ENCODE measurements at places on chromosomes 5 and 9.
A peak's percentile ranks its signal among the peaks of the same experiment; 100 is the strongest.

DNA sequence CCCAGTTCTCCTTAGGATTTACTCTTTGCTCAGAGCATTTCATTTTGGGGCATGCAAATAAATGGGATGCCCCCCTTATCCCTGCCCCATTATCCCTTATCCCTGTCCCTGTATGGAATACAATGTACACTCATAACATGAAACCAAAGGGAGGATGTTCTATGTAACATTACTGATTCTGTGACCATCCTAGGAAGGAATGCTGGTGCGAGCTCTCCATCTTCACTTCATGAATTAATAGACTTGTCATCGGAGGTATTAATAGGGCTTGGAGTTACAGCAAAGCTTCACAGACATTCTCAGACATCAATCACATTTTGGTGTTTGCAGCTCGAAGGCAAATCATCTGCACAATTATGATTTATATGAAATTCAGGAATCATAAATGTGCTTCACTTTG lies 20.4 kb upstream of the PIK3R1 start:
- no peak for ATAC-seq

DNA sequence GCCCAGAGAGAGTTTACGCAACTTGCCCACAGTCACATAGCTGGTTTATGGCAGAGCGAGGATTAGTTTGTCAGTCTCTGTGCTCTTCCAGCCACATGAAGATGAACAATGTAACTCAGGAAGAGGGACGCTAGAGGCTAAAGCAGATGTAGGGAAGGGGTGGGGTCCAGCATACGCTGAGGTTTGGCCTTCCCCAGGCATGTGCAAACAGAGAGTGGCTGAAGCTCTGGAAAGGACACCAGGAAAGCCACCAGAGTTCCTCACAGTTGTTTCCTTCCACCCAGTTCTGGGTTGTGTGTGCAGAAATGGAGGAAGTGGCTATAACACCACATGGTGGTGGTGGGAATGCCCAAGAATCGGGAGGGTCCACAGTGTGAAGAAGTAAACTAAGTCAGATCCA lies 60.0 kb downstream of the SNX18 start:
- ATAC-seq, result no peak

DNA sequence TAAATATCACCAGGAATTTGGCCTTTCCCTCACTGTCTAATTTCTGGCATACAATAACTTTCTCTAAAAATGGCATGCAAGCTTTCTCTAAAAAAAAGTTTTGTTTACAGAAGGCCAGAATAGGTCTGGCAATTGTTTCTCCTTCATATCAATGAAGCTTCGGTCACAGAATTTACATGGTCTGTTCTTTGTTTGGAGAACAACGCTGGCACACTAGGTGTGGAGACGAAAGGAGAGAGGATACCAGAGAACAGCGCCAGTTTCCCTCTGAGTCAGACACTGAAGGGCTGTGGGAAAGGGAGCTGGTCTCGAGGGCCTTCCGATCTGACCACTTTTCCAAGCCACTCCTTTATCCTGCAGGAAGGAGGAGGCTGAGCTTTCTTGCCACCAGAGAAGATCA lies 60.1 kb upstream of the ITGA1 start:
- no peak for ATAC-seq

DNA sequence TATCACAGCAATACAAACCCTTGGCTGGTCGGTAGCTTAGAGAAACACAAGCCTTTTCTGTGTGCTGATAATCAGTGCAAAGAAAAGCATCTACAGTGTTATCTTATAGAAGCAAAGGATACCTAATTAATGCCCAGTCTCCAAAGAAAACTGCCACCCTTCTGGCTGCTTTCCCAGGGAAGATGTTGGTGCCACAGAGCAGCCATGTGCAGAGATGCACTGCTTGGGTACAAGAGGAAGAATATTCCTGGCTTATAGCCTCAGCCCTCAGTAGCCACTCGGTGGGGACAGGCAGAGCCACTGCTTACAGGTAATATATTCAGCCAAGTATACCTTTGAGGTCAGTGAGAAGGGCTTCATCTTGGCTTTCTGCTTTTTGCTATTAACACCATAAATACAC lies 185.3 kb downstream of the PCSK1 start:
- ATAC-seq, result no peak

DNA sequence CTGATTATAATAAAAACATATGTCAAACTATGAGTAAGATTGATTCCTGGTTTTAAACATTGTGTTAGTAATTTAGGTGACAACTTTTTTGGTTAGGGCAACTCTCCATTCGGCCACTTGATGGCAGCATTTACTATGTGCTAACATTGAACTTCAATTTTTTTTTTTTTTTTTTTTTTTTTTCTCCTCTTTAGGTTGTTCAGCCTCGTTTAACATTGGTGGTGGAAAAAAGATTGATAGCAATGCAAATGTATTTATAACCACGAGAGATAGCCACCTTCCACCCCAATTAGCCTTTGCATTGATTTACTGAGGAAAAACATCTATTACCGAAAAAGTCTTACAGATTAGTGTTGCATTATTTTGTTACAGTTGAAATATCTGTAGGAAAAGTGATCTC lies 159.1 kb downstream of the CSNK1G3 start:
- ATAC-seq, result no peak

- ATAC-seq, result no peak
These were observed 8.6 kb upstream of the GLE1 start for GRCh38 chr9:128495804-128496417.

- ATAC-seq, result no peak
These were observed 22.7 kb upstream of the ENHO start for GRCh38 chr9:34545497-34545896.

GRCh38 chr5:36177154-36177553 lies 25.2 kb downstream of the SKP2 start:
- ATAC-seq, result peak; percentile 59

GRCh38 chr9:93270976-93271375 lies 87.0 kb downstream of the WNK2 start:
- no peak for ATAC-seq

DNA sequence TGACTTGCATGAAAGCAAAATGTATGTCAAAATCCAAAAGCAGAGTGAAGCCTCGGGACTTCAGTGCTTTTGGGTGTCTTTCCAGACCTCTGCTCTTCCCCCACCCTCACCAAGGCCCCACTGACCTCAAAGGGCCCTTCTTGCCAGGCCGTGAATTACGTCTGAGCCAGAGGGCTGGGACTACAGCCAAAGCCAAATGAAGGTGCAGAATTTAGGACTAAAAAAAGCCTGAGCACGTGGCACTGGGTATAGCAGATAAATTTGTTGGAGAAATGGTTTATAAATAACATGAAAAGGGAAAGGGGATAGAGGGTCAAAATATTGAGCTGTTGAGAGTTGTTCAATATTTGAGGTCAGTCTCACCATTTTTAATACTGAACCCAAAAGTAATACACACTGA lies 163.4 kb downstream of the GHR start:
- no peak for ATAC-seq

Measured in activated CD4-positive, CD25-positive, alpha-beta regulatory T cell treated with anti-CD3 and anti-CD28 coated beads, Interleukin-2, amount 50 U/mL, for 24 hours (primary cell).